ENCODE measurements at places on chromosomes 13 and 19. TPM values are rescaled to one million over a fixed set of nuclear protein-coding genes. Genes with fewer than 3 reads are reported as not detected.

The RPL18 gene
- total RNA-seq = 3,405 TPM

The C1QTNF9B gene
- total RNA-seq = not detected

The HOMER3 gene
- 33.9 TPM for total RNA-seq

The CYP2S1 gene
- total RNA-seq = 32.0 TPM

The ADGRE1 gene
- total RNA-seq = 5.4 TPM

The MBD3L2 gene
- not detected for total RNA-seq

The IZUMO4 gene
- 0.41 TPM for total RNA-seq

The NOVA2 gene
- total RNA-seq = 0.12 TPM

The RASGRP4 gene
- total RNA-seq = not detected

The UBE2L5 gene
- total RNA-seq = not detected

The BLOC1S3 gene
- 11.6 TPM for total RNA-seq

The GRIN3B gene
- total RNA-seq = 1.8 TPM

The ZNF274 gene
- total RNA-seq = 15.7 TPM

The EID2 gene
- 40.8 TPM for total RNA-seq

The RFPL4A gene
- total RNA-seq = 0.33 TPM

The KIRREL2 gene
- total RNA-seq = 0.64 TPM

The ISYNA1 gene
- 37.1 TPM for total RNA-seq

The CFAP97D2 gene
- total RNA-seq = not detected

The CGB8 gene
- total RNA-seq = 5.3 TPM

The MEF2B gene
- total RNA-seq = 0.74 TPM

The JAK3 gene
- total RNA-seq = 0.27 TPM

Data from A549 treated with DMSO at 1 μM for 4 hours (cell line).